ENCODE measurements at places on chromosomes 6 and 20.

DNA sequence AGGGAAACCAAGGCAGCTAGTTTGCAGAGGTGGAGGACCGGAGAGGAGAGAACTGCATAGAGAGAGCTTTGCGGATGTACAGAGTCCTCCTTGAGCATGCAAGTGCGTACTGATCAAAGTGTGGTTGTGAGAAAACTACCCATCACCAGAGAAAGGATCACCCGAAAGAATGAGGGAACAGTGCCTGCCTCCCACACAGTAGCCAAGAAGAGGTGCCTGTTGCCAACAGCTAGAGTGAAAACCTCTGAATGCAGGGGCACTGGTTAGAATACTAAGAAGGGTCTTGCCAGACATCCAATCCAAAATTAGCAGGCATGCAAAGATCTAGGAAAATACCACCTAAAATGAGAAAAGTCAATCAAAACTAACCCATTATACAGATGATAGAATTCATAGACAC is 166.6 kb upstream of the AKAP12 start:
- no peak for DNase-seq

- no peak for DNase-seq
Measured at GRCh38 chr6:128494440-128494839, 26.0 kb downstream of the PTPRK start.

- DNase-seq: peak; percentile 43
Measured at GRCh38 chr20:3174442-3175261, 1.3 kb upstream of the LZTS3 start.

- peak; percentile 16 for DNase-seq
Measured at GRCh38 chr6:38715016-38715689, at the start of gene DNAH8. TSS of gene DNAH8 (plus strand) at chr6:38715311. CDS start at chr6:38722810, 7,499 bp downstream.

DNA sequence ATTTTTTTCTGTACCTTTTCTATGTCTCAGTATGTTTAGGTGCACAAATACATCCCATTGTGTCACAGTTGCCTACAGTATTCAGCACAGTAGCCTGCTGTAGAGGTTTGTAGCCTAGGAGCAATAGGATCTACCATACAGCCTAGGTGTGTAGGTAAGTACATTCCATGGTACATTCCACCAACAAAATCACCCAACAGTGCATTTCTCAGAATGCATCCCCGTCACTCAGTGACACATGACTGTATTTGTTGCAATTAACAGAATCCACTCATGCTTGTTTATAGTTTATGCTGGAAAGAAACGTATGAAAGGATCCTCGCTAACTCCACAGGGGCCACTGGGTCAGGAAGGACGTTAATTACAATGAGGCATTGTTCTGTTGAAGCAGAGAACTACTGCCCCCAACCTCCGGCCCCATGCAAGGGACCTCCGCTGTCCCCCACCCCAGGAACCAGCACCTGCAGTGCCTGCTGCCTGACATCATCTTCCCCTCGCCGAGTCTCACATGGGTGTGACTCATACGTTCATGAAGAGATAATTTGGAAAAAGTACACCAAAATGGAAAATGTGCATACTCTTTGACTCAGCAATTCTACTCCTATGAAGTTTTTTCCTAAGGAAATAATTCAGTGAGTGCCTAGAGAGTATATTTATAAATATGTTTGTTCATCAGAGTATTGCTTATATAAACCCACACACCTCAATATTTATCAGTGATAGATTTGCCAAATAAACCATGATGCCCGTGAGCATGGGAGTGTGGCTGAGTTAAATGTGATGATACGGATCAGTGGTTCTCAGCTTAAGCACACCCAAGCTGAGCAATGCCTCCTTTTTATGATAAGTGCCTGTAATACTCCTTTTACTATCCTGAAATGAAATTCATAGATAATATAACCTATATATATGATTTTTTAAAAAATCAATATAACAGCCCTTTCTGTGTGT is 156.4 kb upstream of the ECI2 start:
- no peak for DNase-seq
